NCI-H1092 treated with DMSO at 0.1 percent for 48 hours (cell line): ENCODE measurements at places on chromosomes 13 and 19.

GRCh38 chr13:45113233-45114224 is 6.8 kb upstream of the GTF2F2 start:
- DNase-seq: no peak

- DNase-seq: no peak
Observed at GRCh38 chr13:51730927-51731326, 73.0 kb downstream of the DHRS12 start.

DNA sequence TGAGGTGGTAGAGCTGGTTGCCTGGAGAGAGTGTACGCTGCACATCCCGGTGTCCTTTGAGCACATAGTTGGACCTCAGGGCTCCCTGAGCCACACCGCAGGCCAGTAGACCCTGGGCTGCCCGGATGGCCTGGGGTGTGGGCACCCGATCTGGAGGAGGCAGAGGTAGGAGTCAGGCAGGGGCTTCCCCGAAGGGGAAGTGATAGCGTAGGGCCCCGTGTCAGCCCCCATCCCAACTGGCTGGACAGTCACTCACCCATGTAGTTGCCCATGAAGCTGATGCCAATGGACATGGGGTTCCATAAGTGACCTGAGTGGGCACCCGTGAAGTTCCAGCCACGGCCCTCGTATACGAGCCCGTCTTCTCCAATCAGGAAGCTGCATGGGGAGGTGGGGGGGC is 3.6 kb downstream of the PGLYRP1 start:
- no peak for DNase-seq

DNA sequence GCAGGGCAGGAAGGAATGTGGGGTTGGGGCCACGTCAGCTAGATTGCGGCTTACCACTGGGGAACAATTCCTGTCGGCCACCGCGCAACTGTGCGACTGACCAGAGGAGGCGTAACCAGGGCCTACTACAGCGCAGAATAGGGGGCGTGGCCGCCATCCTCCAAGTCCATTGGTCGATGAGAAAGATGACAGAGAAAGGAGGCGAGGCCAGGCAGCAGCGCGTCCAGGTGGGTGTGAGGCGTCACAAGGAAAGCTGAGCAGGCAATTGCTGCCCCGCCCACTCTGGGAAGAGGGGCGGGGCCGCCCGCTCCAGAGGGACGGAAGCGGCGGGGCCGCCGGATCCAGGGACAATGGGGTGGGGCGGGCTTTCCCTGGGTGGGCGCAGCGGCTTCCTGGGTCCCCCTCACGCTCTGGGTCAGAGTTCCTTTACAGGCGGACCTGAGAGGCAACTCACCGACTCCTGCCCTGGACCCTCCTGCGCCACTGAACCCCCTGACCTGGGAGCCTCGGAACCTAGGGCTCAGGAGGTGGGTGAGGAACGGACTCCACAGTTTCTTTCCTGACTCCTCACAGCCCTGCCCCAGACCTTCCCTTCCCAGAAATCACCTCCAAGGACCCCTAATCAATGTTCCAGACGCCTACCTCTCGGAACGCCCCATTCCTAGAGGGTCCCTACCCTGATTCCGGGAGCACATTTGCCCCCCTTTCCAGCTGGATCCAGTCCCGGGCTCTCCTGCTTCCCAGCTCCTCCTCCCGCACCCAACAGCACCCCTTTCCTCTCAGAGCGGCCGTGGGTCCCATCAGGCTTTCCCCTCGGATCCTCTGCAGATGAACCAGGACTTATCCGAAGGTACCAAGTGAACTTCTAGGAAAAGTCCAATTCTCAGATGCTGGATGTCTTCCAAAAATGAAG is 101.5 kb upstream of the ZNF492 start:
- DNase-seq: no peak

DNA sequence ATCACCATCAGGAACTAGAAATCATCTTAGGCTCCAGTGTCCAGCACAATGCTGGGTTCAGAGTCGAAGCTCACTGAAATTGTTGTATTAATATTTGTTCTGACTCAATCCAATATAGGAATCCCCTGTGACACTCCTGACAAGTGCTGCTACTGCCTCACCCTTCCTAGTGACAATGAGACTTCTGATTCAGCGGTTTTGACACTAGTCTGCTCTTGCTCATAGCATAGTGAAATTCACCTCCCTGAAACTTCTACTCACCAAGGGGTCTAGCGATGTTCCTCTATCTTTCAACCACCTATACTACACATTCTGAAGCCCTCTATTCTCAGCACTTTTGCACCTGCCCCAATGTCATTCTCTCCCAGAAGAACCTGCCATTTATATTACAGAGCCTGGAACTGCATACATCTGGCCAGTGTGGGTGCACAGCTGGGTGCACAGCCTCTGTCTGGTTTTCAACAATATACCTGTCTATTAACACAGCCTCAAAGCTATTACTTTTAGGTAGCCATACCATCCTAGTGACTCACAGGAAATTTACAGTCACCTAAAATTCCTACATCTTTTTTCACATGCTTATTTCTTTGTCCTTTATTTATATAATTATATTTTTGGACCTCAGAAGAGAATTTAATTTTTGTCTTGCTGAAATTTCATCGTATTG is 88.3 kb downstream of the DOCK9 start:
- no peak for DNase-seq
